ENCODE measurements at places on chromosomes 3 and 15.

DNA sequence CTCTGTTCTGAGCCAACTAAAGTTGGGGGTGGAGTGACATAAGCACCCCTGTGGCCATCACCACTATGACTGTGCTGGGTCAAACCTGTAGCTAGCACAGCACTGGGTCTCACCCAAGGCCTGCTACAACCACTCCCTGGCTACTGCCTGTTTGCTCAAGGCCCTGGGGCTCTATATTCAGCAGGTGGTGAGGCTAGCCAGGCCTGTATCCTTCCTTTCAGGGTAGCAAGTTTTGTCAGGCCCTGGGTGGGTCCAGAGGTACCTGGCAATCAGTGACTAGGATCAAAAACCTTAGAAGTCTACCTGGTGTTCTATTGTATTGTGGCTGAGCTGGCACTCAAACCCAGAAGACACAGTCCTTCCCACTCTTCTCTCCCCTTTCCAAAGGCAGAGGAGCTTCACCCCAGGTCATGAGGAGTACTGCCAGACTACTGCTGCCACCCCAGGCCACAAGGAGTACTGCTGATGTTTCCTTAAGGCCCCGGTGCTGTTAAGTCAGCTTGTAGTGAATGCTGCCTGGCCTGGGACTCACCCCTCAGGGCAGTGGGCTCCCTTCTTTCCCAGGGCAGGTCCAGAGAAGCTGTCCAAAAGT, 170.8 kb downstream of the IGSF11 start:
- DNase-seq = peak; percentile 16

DNA sequence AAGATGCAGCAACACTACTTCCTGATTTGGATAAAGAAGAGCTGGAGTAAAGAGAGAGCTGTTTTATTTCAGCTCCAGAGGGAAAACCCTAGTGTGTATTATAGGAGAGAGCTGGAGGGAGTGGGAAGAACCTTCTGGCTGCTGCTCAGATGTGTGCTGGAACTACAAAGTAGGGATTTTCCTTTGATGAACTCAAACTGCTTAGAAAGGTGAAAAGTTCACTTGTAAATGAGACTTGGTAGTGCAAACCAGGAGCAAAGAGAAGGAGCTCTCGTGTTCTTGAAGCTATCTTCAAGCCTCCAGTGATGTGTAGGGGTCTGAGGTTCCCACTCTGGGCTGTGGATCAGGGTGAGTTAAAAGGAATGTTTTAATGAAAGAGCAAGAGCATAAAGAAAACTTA, 110.4 kb downstream of the EDEM1 start:
- DNase-seq = no peak

DNA sequence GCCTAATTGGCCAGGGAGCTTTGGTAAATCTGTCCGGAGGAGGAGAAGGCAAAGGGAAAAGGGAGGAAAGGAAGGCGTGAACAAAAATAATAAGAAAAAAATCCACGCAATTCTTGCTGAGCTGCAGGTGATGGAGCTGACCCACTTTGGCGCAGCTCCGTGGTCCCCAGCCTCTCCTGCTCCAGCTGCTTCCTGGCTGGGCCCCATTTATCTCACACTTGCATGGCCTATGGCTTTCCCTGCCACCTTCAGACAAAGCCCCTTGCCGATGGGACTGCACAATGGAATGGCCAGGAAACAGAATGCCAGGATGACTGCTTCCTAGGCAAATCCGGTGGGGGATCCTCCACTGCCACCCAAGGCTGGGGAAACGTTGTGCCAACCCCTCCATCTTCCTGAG, 6.9 kb downstream of the INSYN1 start:
- no peak for DNase-seq

DNA sequence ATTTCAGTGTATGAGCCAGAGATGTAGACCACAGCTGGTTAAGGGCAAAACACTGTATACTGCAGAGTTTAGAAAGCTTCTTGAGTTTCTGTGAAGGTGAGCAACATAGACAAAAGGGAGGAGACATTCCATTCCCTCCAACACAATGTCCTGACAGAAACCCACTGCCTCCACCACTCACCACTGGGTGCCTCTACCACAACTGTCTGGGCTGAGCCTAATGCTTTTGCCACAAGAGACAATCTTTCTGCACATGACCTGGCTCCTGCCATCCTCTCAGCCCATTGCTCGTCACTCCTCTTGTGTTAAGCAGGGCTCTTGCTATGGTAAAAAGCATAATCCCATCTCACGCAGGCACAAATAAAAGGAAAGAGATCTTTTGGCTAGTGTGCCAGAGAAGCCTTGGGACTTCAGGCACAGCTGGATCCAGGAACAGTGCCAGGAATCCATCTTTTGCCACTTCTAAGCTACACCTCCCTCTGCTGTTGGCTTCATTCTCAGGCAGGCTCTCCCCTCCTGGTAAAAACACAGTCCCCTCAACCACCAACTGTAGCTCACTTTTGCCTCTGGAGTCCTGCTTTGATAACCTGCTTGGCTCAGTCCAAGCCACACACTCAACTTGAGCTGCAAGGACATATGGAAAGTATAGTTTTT, 140.6 kb upstream of the PRR20G start:
- no peak for DNase-seq

DNA sequence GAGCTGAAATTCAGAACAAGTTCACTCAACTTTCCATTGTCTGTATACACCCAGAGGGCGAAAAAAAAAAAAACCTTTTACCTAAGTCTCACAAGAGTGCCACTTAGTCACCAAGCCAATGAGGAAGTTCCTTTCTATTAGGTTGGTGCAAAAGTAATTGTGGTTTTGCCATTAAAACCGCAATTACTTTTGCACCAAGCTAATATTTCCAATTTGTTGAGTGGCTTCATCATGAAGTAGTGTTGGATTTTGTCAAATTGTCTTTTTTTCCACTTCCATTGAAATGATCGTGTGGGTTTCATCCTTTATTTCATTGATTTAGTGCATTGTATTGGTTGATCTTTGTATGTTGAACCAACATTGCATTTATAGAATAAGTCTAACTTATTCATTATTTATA, 253.9 kb downstream of the ZIC4 start:
- no peak for DNase-seq

GRCh38 chr3:195033531-195034091, 237.3 kb downstream of the XXYLT1 start:
- peak; percentile 53 for DNase-seq

DNA sequence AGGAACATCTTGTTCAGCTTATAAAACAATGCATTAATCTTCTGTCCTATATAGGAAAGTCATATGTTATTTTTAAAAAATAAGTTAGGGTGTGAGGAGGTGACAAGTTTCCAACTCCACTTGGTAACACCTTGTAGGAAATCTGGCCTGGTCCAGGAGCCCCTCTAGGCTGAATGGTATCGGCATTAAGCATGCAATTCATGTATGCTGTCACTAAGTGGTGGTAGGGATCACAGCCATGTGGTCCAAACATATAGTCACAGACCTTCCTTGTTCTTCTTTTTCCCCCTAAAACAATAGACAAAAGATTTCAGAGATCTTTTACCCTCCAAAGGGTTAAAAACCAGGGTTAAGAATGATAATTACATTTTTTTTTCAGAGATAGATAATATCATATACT, 4.2 kb upstream of the APBA2 start:
- no peak for DNase-seq

DNA sequence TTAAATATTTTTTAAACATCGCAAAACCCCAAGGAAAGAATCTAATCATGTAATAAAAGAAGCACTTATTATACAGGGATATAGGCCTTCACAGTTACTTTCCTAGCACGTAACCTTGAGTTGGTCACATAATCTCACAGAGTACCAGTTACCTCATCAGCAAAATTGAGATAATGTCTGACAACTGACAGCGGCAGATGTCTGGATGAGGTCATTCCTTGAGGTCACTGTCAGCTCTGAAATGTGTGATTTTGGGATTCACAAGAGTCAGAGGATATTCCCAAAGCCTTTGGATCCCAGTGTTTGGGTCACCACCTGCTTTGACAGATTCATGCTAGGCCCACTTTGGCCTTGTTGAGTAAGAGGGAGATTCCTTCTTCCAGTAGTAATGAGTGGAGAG, 151.4 kb upstream of the SEMA6D start:
- DNase-seq = no peak

DNA sequence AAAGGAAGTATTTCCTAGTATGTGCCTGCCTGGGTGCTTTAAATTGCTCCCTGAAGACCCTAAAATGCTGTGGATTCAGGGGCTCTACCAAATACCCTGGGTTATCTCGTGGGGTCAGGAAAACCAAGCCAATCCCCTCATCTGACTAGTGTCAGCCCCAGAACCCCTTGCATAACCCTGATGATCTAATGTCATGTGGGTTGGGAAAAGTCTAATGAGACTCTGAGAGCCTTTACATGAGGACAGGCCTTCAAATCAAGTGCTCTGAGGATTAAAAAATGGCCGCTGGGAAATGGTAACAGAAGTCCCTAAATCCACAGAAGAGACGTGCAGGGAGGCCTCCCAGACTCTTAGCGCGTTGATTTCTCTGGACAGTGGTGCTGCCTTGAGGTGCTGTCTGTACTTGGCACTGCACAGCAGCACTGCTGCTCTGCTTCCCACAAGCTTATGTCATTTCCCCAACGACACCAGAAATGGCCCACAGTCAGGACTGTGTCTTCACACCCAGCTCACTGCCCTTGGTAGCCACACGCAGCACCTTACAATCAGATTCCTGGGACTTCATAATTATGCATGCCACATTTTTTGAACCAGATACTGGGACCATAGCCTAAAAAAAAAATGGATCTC, 16.6 kb downstream of the EIF4E3 start:
- no peak for DNase-seq

GRCh38 chr3:102741105-102741504, 306.3 kb downstream of the ZPLD1 start:
- DNase-seq = no peak

DNA sequence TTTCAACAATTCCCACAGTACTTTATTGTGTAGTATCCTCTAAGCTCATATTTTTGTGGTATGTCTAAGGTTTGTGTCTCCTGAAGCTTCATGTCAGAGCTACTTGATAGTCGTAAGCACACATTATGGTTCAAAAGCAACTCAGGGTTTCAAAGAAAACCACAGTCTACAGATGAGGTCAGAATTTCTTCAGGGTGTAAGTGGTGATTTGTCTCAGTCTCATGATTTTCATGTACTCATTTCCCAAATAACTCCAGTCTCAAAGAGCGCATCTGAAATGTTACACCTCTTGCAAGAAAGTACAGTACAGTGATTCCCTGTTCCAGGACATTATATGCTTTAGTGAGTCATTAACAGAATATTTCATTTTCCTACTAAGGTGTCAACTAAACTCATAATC, 47.5 kb upstream of the SSR3 start:
- DNase-seq = no peak

- DNase-seq = no peak
Observed at GRCh38 chr3:121592856-121593702, at the start of gene FBXO40. TSS of gene FBXO40 (plus strand) at chr3:121593379. CDS start at chr3:121620576, 27,197 bp downstream.

- DNase-seq = no peak
Observed at GRCh38 chr3:105458518-105459215, 92.0 kb downstream of the ALCAM start.

- DNase-seq = no peak
Observed at GRCh38 chr3:170470063-170471016, 51.7 kb downstream of the CLDN11 start.

- DNase-seq = no peak
Observed at GRCh38 chr15:89002830-89003229, 85.4 kb upstream of the ABHD2 start.

DNA sequence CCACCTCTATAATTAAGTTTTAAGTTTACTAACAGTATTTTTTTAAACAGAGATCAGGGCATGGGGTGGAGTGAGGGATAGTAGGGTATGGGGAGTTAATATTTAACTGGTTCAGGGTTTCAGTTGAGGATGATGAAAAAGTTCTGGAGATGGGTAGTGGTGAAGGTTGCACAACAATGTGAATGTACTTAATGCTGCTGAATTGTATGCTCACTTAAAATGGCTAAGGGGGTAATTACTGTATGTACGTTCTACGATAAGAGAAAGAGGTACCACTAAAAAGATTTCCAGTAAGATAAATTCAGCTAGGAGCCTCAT, 101.4 kb downstream of the TNIK start:
- DNase-seq = peak; percentile 57
